ENCODE measurements at places on chromosomes 7 and 10. TPM values are rescaled to one million over a fixed set of nuclear protein-coding genes. Genes with fewer than 3 reads are reported as not detected.

- DNase-seq = no peak
- H3K4me3 ChIP-seq = no peak overlapping the region
- H3K27ac ChIP-seq = no peak overlapping the region
- no peaks in the 10 kb centered on the region for H3K36me3 ChIP-seq
- no peaks in the 10 kb centered on the region for H3K27me3 ChIP-seq
- H3K4me1 ChIP-seq = no peaks in the 10 kb centered on the region
Observed at GRCh38 chr7:47044625-47045024, 537.3 kb downstream of the TNS3 start.

GRCh38 chr7:84462259-84462658, 267.7 kb upstream of the SEMA3A start:
- no peak overlapping the region for H3K4me3 ChIP-seq
- H3K4me1 ChIP-seq = no peaks in the 10 kb centered on the region
- no peak for DNase-seq
- no peaks in the 10 kb centered on the region for H3K27me3 ChIP-seq
- no peaks in the 10 kb centered on the region for H3K36me3 ChIP-seq

GRCh38 chr7:135998081-135998480, 20.9 kb upstream of the MTPN start:
- H3K36me3 ChIP-seq = no peaks in the 10 kb centered on the region
- no peak overlapping the region for H3K4me3 ChIP-seq
- no peak for DNase-seq
- H3K27me3 ChIP-seq = no peaks in the 10 kb centered on the region
- H3K27ac ChIP-seq = no peak overlapping the region

GRCh38 chr7:74452748-74453321, 871 bp upstream of the GTF2IRD1 start:
- H3K4me1 ChIP-seq = peaks cover 38% of the 10 kb centered on the region
- H3K4me3 ChIP-seq = peak overlapping the region; percentile 58
- H3K36me3 ChIP-seq = no peaks in the 10 kb centered on the region
- H3K27ac ChIP-seq = peak overlapping the region; percentile 78

DNA sequence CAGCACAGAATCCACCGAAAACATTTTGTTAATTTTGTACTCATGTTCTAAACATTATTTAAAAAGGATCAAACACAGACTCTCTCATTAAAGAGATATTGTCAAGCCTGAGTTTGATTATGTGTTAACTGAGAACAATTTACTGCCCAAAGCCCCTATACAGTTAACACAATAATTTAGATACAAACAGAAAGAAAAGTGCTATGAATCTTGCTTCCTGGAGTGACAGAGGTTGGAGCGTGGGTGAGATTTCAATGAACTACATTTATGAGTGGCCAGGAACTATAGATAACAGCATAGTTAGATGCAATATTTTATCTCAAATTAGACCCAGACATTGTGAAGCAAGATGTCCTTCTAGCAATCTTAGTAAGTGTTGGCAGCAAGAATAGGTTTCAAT, 448.9 kb upstream of the ETV1 start:
- no peaks in the 10 kb centered on the region for H3K36me3 ChIP-seq
- no peak overlapping the region for H3K27ac ChIP-seq
- H3K27me3 ChIP-seq = no peaks in the 10 kb centered on the region
- no peak for DNase-seq
- H3K4me1 ChIP-seq = no peaks in the 10 kb centered on the region

DNA sequence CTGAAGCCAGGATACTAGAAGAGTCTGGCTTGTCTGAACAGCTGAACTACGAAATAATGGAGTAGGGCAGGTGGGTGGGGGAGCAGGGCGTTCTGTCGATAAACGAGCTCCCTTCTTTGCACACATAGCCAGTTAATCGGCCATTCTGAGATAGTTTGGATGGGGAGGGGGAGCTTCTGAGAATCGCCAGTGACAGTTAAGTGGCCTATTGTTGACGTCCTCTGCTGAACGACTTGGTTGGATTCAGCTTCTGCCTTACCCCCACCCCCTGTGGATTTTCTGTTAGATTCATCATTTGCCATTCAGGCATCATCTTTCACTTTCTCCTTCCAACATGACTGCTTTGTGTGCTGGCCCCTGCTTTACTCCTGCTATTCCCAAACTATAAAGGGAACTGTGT, 520 bp downstream of the CPA5 start:
- no peak for DNase-seq
- no peak overlapping the region for H3K4me3 ChIP-seq
- no peak overlapping the region for H3K27ac ChIP-seq
- H3K4me1 ChIP-seq = no peaks in the 10 kb centered on the region
- no peaks in the 10 kb centered on the region for H3K27me3 ChIP-seq
- H3K36me3 ChIP-seq = no peaks in the 10 kb centered on the region

GRCh38 chr7:45919231-45919784, 1.8 kb downstream of the IGFBP3 start:
- peaks cover 33% of the 10 kb centered on the region for H3K4me1 ChIP-seq
- H3K27ac ChIP-seq = no peak overlapping the region
- no peak for DNase-seq
- peaks cover 38% of the 10 kb centered on the region for H3K27me3 ChIP-seq
- H3K36me3 ChIP-seq = no peaks in the 10 kb centered on the region
- H3K4me3 ChIP-seq = no peak overlapping the region

GRCh38 chr7:155361346-155361680, 63.6 kb downstream of the INSIG1 start:
- peaks cover 13% of the 10 kb centered on the region for H3K27me3 ChIP-seq
- no peaks in the 10 kb centered on the region for H3K36me3 ChIP-seq
- H3K27ac ChIP-seq = no peak overlapping the region
- H3K4me1 ChIP-seq = no peaks in the 10 kb centered on the region
- H3K4me3 ChIP-seq = no peak overlapping the region

GRCh38 chr10:29698773-29699490, 64.2 kb upstream of the SVIL start:
- DNase-seq = no peak
- H3K36me3 ChIP-seq = no peaks in the 10 kb centered on the region
- H3K27me3 ChIP-seq = no peaks in the 10 kb centered on the region
- no peak overlapping the region for H3K4me3 ChIP-seq
- no peak overlapping the region for H3K27ac ChIP-seq
- H3K4me1 ChIP-seq = peaks cover 23% of the 10 kb centered on the region

DNA sequence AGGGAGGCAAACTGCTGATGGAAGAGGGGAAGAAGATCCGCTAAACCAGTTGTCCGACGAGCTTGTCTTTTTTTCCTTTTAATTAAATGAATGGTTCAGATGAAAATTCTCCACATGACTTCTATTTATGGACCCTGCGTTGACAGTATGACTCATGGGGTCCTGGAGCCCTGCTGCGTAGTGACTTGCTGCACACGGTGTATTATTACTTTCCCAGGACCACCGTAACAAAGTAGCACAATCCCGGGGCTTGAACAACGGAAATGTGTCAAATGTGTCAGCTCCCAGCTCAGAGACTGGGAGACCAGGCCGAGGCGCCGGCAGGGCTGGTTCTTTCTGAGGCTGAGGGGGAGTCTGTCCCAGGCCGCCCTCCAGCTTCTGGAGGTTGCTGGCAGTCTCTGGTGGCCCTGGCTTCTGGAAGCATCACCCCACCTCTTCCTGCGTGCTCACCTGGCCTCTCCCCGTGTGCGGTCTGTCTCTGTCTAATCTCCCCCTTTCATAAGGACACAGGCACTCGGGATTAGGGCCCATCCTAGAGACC, 33.8 kb upstream of the MNX1 start:
- H3K27me3 ChIP-seq = no peaks in the 10 kb centered on the region
- H3K4me3 ChIP-seq = no peak overlapping the region
- no peaks in the 10 kb centered on the region for H3K4me1 ChIP-seq

GRCh38 chr10:24370877-24371276, 161.9 kb downstream of the KIAA1217 start:
- no peak overlapping the region for H3K27ac ChIP-seq
- H3K27me3 ChIP-seq = no peaks in the 10 kb centered on the region
- no peaks in the 10 kb centered on the region for H3K36me3 ChIP-seq
- DNase-seq = no peak

DNA sequence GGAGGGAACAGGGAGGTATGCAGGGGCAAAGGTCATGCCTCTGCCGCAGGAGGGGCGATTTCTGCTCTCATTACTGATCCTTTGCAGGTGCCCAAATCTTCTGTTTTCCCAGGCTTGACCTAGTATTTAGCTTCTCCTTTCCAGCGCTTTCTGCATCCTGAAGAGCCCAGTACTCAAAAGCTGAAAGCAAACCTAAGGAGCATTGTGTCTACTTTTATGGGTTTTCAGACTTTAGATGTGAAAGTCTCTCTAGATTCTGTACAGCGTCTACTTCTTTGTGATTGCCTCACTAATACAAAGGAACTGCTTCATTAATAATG, 560 bp downstream of the GBF1 start:
- peaks cover 57% of the 10 kb centered on the region for H3K4me1 ChIP-seq
- no peak for DNase-seq
- peak overlapping the region; percentile 88 for H3K27ac ChIP-seq

DNA sequence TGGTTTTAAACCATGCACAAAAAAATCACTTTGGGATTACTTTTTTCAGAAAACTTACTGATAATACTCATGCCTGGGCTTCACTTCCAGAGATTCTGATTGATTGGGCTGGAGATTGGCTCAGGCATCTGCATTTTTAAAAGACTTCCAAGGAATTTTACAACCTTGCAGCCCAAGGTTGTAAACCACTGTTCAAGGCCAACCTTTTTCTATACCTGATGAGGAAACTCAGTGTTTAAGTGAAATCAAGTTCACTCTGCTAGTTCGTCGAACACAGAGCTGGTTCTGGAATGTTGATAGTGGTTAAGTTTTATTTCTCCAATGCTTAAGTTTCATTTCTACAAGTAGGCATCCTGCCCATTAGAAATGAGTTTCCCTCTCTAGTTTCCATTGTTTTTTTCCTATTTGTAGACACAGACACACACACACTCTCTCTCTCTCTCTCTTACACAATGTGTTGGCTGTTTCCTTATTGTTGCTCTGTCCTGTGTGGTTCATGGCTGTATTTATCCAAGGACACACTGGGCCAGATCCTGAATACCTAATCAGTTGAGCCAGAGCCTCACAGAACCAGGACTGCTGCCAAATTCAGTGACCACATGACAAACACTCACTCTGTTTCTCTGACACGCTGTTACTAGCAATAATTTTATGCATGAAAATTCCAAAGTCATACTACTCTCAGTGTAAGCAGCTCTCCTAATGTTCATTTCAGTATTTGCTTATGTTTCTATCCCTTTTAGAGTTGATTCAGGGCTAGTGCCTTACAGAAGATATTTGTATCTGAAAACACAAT, 3.7 kb upstream of the IFIT1B start:
- no peaks in the 10 kb centered on the region for H3K4me1 ChIP-seq
- H3K27me3 ChIP-seq = no peaks in the 10 kb centered on the region
- H3K4me3 ChIP-seq = no peak overlapping the region
- H3K27ac ChIP-seq = no peak overlapping the region
- H3K36me3 ChIP-seq = no peaks in the 10 kb centered on the region
- no peak for DNase-seq

- no peak for DNase-seq
- no peak overlapping the region for H3K27ac ChIP-seq
- H3K4me3 ChIP-seq = no peak overlapping the region
- H3K27me3 ChIP-seq = no peaks in the 10 kb centered on the region
- no peaks in the 10 kb centered on the region for H3K36me3 ChIP-seq
- no peaks in the 10 kb centered on the region for H3K4me1 ChIP-seq
Observed at GRCh38 chr7:111568870-111569462, 6.7 kb upstream of the IMMP2L start.

DNA sequence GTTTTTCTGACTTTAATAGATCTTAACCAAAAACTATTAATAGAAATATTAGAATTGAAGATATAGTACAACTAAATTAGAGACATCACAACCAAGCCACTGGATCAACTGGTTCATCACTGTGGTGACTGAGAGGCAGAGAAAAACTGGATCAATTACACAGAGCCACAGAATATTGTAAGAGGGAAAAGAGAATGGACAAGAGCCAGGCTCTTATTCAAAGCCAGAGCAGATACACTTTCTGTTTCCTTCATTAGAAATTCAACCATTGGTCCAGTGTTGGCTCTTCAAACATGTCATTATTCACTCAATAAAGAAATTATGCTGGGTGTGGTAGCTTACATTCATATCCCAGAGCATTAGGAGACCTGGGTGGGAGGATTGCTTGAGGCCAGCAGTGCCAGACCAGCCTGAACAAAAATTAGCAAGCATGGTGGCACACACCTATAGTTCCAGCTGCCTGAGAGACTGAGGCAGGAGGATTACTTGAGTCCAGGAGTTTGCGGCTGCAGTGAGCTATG, 295.1 kb downstream of the NEBL start:
- no peak overlapping the region for H3K27ac ChIP-seq
- no peaks in the 10 kb centered on the region for H3K36me3 ChIP-seq
- H3K4me1 ChIP-seq = no peaks in the 10 kb centered on the region
- DNase-seq = no peak
- H3K27me3 ChIP-seq = no peaks in the 10 kb centered on the region

DNA sequence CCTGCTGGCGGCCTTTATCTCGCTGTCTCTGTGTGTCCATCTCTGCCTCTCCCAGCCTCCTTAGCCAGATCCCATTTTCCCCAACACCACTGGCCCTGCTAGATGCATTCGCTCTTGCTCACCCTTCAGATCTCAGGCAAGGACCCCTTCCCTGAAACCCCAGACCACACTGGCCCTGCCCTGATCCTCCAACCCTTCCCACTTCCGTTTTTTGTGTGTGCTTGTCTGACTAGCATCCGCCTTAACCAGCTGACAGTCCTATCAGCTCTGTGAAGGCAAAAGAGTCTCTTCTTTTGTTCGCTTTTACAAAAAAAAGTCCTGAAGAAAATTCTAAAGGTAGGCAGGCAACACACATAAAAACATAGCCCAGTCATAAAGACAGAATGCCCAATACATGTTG, 28.7 kb downstream of the CHST15 start:
- H3K27ac ChIP-seq = peak overlapping the region; percentile 25
- H3K4me3 ChIP-seq = peak overlapping the region; percentile 44
- peak; percentile 50 for DNase-seq
- H3K36me3 ChIP-seq = no peaks in the 10 kb centered on the region
- no peaks in the 10 kb centered on the region for H3K27me3 ChIP-seq
- H3K4me1 ChIP-seq = peaks cover 4% of the 10 kb centered on the region

DNA sequence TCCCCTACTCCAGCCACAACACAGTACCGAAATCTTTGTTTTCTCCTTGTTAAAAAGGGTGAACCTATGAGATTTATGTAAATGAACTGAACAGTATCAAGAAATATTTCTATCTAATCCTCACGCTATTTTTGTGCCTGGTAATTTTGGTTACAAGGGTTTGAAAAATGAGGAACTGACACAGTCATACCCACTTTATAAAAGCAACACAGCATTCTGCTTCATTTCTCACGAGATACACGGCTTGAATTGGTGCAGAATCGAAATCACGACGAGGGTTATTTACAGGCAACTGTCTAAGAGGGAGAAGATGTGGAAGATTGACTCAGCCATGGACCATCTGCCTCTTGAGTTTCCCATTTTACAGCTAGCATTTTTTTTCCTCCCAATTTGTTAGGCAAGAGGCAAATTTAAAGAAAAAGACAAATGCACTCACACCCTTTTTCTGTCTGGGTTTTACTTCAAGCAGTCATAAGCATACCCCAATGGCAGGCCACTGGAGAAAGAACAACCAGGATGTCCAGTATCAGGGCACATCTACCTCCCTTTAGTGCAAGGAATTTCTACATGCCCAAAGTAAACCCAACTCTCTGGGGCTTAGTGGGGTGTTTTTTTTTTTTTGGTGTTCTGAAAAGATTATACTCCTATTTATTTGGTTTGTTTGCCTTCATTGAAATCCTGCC, 108.1 kb downstream of the ITGB8 start:
- H3K27me3 ChIP-seq = no peaks in the 10 kb centered on the region
- no peaks in the 10 kb centered on the region for H3K36me3 ChIP-seq
- no peak overlapping the region for H3K4me3 ChIP-seq
- no peak for DNase-seq
- H3K4me1 ChIP-seq = no peaks in the 10 kb centered on the region

Gene CRCP
- 29.4 TPM for total RNA-seq

Gene CEP55
- total RNA-seq = 0.16 TPM

Gene MSMB
- not detected for total RNA-seq

Gene CXCL12
- not detected for total RNA-seq

Gene MGAM2
- not detected for total RNA-seq

Gene TCF7L2
- total RNA-seq = 4.4 TPM

Gene TET1
- 1.5 TPM for total RNA-seq

Gene UFSP1
- total RNA-seq = 1.1 TPM

Gene OPN4
- not detected for total RNA-seq
